ENCODE measurements at places on chromosomes 16 and 17. TPM values are rescaled to one million over a fixed set of nuclear protein-coding genes. Genes with fewer than 3 reads are reported as not detected.

GRCh38 chr17:1480747-1481465 is 11.6 kb downstream of the MYO1C start:
- no peak for DNase-seq

DNA sequence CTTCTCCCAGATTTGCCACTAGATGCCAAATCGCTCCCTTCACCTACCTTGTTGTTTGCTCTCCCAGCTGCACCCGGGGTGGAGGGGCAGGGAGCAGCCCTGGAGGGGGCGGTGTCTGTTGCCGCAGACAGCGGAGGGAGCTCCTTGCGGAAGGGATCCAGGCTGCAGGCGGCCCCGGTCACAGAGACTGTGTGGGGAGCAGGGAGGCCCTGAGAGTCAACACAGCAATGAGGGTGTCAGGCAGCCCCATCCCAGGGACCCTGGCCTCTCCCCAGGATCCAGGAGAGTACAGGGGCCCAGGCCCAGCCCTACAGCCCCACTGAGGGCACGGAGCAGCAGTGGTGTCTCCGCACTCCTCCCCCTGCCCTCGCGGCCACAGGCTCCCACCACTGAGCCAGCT is 50.5 kb upstream of the CHMP6 start:
- DNase-seq: no peak

Gene DPEP3
- not detected for total RNA-seq

Gene RHOT1
- total RNA-seq: 47.6 TPM

Gene C1QTNF8
- not detected for total RNA-seq

DNA sequence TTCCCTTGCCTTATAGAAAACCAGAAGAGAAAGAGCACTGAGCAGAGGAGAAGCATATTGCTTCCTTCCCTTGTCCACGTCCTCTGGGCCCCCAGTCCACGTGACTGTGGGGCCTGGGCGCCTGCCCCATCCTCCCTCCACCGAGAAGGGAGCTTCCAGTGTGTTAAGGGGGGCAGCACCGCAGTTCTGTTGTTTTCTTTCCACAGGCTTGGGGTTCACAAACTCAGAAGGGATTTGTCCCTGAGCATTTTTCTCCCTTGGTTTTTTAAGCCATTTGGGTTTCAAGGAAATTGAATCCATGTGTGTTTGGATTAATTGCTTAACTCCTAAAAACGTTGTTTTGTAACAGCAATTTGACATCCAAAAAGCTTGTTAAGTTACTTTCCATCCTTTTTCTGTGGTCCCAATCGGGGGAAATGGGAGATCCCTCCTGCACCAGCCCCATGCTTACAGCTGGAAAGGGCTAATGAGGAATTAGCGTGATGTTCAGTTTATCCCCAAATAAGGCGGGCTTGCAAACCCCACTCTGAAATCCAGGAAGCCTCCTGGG is 347.5 kb upstream of the TNRC6C start:
- no peak for DNase-seq

Gene TBC1D26
- not detected for total RNA-seq

Gene VASN
- 5.5 TPM for total RNA-seq

DNA sequence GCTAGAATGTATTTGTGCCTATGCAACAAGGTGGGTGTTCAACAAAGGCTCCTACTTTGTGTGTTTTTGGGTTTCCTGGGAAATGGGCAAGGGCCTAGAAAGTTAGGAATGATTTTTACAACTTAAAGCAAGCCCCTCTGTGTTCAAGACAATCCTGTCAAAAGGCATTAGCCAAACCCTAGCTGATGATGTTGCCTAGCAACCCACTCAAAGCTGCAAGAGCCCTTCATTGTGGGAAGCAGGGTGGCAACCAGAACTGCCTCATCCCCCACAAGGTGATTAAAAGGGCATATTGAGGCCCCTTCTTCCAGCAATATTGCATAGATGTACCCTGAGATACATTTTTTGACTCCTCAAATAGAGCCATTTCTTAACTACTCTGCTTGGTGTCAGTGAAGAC is 16.0 kb upstream of the RASL10B start:
- DNase-seq: no peak

GRCh38 chr16:64278196-64278595 is 843.7 kb downstream of the CDH11 start:
- DNase-seq: no peak

Gene TNK1
- 1.8 TPM for total RNA-seq

DNA sequence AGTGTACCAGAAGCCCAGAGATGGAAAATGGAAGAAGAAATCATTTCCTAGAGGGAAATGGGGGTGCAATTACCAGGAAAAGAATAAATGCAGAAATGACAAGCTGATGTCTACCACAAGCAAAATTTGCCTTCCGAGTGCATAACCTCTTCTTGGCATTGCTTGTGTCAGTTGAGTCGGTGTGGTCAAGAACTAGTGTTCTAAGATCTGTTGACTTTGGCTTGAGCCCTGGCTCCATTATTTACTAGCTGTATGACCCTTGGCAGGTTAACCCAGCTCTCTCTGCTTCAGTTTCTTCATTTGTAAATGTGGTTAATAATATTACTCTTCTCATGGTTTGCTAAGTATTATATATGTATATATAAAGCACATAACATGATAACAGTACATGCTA is 273.0 kb upstream of the IRX5 start:
- no peak for DNase-seq

- DNase-seq: no peak
Measured at GRCh38 chr16:68778551-68779231, 41.6 kb downstream of the CDH1 start.

Gene GRAP
- total RNA-seq: 4.3 TPM

GRCh38 chr16:15529673-15530072 is 95.3 kb downstream of the BMERB1 start:
- DNase-seq: no peak

DNA sequence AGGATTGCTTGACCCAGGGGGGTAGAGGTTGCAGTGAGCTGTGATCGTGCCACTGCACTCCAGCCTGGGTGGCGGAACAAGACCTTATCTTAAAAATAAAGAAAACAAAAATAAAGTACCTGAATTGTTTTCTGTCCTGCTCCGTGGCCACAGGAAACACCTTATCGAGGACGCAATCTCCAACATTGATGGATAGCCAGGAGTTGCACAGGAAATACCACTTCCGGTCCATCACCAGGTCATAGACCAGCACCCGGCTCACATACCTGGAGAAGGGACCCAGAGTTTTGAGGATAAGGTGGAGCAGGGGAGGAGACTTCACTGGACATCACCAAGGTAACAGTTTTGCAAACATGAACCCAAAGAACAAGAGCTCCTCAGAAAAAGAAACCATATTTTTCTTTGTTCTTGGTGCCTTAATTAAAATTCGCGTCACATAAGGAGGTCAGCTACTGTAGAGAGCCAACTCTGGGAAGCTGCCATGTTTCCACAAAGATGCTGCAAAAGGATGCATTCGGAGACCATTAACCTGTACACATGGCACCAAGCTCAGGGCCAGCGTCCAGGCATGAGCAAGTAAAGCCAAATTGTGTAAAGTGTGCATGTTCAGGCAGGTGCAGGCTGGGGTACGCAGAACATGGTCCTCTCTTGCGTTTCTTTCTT is 55.6 kb upstream of the GCSH start:
- DNase-seq: no peak

Gene KRTAP4-9
- not detected for total RNA-seq

- no peak for DNase-seq
Measured at GRCh38 chr16:77823067-77823466, 34.7 kb downstream of the VAT1L start.

Gene SLC35G6
- not detected for total RNA-seq

- no peak for DNase-seq
Measured at GRCh38 chr17:29257756-29258155, 11.1 kb downstream of the CRYBA1 start.

DNA sequence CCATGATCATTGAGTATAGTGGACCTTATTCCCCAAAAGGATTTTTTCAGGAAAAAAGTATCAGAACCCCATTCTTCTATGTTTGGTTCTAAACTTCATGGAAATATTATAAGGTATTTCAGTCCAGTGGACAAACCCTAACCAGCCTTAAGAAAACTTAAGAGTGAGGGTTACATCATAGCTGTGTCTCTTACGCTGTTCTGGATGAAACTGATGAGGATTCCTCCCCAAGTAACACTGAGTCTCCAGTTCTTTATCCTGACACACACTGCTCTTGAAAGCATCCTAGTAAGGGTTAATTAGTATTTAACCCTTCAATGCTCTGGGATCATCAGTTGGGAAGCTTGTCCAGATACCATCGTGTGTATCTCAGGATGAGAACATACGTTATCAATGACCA is 5.0 kb downstream of the LYRM1 start:
- no peak for DNase-seq

Gene HASPIN
- 9.9 TPM for total RNA-seq

DNA sequence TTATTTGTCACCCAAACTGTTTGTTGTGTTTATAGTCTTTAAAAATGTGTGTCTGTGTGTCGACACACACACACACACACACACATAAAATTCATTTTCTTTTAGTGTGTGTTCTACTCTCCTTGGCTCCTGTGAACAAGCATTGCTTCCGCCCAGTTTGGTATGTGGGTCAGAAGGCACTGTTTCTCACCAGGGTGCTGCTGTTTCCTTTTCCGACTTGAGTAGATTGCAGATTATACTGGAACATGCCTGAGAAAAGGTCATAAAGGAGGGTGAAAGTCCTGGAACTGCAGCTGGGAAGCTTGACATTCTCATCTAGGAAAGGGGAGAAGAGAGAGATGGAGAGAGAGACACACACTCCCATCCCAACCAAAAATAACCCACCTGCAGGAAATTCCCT is 330.3 kb downstream of the BCAS3 start:
- DNase-seq: no peak

GRCh38 chr17:76492123-76492988 is 8.9 kb downstream of the RHBDF2 start:
- DNase-seq: no peak

Gene CNGB1
- 0.20 TPM for total RNA-seq

GRCh38 chr16:638836-639235 is 2.7 kb upstream of the METTL26 start:
- no peak for DNase-seq

DNA sequence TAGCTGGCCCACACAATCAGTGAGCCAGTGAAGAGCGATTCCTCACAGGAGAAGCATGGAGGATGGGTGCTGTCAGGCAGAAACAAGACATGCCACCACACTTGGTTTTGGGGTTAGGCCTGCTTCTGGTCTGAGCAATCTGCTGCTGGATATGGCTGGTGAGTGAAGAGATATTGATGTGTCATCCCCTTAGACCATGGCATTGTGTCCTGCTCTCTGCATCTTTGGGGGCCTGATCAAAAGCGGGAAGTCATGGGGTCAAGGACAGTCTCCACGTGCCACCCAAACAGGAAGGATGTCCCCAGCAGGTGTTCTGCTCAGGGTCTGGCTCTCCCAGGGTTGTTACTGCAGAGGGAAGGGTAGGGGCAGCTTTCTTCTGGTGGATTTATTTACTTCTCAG is 140.7 kb downstream of the PRKCB start:
- no peak for DNase-seq

GRCh38 chr17:82101301-82101715 is 3.3 kb upstream of the FASN start:
- no peak for DNase-seq

DNA sequence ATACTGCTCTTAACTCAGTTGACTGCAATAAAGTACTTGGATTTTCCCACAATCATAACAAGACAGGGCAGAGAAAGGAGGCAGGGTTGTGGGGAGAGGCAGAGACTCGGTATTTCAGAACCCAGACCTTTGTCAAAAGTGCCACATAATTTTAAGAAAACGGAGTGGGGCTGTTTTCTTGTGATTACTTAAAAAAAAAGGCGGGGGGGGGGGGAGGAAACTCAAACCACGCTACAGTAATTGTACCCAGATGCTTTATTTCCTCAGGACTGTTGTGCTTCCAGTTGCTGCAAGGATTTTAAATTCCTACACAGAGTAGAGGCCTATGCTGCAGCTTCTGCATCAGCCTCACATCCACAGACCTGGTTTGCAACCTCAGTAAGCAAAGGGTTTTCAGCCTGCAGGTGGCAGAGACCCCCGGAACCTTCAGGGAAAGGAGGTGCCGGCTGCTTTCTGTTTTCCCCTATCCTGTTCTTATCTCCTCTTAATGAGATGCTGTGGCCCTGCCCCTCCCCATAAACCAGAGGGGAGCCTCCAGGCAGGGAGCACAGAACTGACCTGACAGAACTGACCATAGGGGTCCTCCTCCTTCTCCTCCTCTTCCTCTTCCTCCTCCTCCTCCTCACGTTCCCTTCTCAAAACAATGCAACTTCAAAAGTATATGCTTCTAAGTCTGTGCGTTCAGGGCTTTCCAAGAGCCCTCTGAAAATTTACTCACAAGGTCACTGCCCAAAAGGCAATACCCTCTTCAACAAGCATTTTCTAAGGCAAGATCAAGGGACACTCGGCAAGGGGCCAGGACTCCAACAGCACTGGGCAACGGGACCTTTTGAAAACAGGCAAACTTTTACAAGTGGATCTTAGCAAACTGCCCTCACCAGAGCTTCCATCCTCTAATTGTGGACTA is 7.5 kb downstream of the AXIN2 start:
- no peak for DNase-seq

DNA sequence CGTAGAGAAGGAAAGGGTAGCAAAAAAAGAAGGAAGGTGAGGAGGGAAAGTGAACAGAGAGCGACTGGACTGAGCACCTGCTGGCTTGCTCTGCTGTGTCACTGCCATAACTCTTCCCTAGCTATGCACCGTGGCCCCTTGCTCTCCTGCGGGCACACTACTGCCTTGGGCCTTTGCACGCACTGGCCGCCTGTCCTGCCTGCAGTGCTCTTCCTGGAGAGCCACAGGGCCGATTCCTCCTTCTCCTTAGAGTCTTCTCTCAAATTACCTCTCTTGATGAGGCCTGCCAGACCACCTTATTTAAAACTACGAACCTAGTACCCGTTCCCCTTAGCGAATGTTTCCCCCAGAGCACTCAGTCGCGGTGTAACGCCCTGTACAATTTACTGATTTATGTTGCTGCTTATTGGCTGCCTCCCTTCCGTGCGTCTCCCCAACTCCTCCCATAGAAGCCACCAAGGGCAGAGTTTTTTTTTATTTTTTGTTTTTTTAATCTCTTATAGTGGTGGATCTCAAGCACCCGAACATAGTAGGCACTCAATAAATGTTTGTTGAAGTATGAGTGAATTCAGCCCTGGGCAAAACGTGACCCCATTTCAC is 70.3 kb downstream of the RAI1 start:
- DNase-seq: no peak

GRCh38 chr16:82807311-82807710 is 180.5 kb downstream of the CDH13 start:
- DNase-seq: no peak

DNA sequence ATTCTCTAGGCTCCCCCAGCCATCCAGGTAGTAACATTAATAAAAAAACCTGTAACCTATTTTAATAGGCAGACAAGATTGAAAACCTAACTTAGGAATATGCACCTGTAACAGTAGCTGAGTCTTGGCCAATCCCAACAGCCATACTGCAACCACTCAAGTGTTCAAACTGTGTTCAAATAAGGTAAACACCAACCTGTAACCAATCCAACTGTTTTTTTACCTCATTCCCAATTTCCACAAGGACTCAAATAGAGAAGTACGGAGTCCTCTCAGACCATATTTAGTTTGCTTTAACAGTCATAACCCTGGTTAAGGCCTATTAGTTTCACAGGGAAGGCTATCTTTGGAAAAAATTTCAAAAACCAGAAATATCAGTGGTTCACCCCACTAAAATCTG is 40.4 kb upstream of the NOS2 start:
- DNase-seq: no peak

GRCh38 chr16:15435216-15435864 is 952 bp downstream of the BMERB1 start:
- DNase-seq: peak; percentile 40
